ENCODE measurements at places on chromosomes 13 and 19.

GRCh38 chr13:106466691-106467426 is 68.6 kb downstream of the EFNB2 start:
- DNase-seq = no peak

DNA sequence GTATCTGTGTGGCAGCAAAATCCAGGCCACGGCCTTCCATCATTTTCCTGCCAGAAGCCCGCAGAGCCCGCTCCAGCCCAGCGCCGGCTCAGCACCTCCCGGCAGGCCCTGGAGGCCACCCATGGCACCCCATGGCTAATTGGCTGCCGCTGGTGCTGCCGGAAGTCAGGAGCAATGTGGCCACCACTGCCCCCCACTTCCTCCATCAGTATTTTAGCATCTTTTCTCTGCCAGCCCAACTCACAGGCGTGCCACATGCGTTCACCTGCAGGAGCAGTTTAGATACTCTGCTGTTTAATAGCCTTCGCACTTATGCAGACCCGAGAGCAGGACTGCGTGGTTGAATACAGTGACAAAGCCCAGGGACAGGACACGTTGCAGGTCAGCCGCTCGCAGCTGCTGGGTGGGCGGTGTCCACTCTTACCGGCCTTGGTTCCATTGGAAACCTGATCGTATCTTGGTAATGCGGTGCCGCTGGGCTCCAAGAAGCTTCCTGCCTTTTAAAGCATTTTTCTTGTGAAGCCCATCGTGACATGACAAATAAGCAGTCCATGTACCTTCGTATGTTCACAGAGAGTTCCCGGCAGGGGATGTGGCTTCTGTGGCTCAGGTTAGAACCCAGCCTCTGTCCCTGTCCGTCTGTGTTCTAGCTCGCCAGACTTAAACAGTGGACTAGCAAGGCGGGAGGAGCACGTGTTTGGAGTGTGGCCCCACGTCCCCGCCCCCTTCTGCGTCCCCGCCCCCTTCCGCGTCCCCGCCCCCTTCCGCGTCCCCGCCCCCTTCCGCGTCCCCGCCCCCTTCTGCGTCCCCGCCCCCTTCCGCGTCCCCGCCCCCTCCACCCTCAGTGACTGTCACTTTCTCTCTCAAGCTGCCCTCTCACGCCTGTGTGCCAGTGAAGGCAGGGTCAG is 162.0 kb upstream of the SOX1 start:
- DNase-seq = no peak

- DNase-seq = no peak
Observed at GRCh38 chr19:15045506-15045905, 3.8 kb upstream of the CASP14 start.

DNA sequence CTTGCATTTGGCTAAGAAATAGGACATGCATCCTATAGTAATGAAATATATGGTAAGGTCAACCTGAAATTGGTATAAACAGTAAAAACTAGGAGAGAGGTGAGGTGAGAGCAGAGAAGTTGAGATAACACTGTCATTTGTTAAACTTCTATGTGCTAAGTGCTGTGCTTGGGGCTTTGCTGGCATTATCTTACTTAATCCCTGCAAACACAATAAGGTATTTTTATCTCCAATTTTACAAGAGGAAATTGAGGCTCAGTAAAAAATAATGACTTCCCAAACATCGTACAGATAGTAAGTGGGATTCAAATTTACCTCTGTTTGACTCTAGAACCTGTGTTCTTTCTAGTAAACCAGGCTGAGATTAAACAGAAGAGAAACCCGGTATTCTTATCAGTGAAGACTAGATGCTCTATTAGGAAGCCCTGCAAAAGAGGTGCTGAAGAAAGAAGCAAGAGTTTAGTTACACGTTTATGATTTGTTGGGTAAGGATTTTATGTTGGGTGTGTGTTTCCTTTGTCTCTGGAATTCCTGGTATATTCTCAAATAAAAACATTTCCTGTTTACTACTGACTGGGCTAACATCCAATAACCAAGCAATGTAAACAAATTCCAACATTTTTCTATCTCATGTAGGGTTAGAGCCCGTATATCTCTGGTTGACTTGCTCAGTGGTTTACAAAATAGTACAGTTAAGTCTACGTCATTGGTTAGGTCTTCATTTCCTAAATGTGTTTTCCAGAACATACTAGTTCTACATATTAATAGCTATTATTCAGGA is 137.3 kb upstream of the FNDC3A start:
- peak; percentile 16 for DNase-seq

GRCh38 chr13:95411428-95412040 is 110.3 kb upstream of the ABCC4 start:
- DNase-seq = no peak

DNA sequence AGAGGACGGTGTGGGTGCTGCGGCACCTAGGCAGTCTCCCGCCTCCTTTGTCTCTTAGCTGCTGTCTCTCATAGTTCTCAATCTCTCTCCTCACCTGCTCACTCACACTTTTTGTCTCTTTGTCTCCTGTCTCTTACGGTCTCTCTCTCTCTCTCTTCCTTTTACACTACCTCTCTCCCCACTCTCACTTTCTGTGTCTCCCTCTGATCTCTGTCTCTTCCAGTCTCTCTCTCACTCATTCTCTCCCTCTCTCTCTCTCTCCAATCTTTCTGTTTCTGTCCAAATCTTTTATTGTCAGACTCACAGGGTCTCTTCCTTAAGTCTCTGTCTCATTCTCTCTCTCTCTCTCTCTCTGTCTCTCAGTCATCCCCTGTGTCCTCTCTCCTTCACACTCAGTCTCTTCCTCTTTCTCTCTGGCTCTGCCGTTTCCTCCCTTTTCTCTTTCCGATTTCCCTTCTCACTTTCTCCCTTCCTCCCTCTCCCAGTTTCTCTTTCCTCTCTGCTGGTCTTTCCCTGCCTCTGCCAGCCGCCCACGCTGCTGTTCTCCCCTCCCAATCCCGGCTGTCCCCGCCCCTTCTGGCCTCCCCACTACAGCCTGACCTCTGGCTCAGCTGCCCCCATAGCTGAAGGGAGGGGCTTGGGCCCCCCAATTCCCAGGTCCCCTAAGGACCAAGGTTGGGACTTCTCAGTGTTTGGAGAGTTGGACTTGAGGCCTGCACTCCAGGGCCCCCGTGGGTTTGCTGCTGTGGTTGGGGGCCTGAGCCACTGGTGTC is at the start of gene PLEKHA4:
Gene PLEKHA4, minus strand, starts transcription at position 504 of the 773 bp plus-strand sequence. CDS start 997 bp downstream, outside the sequence.
- DNase-seq = no peak

GRCh38 chr13:71875823-71876222 is 8.8 kb upstream of the DACH1 start:
- no peak for DNase-seq

GRCh38 chr13:93624311-93624777 is 397.7 kb downstream of the GPC6 start:
- no peak for DNase-seq

GRCh38 chr19:19860756-19861390 is 4.8 kb upstream of the ZNF253 start:
- no peak for DNase-seq

DNA sequence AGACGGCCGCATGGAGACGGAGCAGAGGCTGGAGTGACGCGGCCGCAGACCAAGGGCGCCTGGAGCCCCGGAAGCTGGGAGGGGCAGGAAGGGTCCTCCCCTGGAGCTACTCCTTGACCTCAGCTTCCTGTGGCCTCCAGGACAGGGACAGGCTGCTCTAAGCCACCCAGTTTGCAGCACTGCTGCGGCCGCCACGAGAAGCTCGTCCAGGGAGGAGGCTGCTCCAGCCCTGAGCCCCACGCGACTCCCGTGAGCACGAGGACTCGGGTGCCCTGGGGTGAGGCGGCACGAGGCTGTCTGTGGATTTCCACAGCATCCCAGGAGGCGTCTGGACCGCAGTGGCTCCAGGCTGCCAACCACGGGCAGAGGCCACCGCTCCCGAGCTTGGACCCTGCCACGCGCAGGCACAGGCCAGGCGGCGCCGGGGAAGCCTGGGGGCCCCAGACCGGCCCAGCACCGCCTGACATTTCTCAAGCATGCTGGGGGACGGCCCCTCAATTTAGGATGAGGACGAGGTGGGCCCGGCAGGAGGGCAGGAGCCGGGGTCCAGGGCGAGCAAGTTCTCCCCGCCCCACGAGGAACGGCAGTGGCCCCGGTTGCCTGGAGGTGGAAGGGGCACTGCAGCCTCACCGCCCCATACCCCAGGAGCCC is 10.7 kb downstream of the SBNO2 start:
- no peak for DNase-seq

- no peak for DNase-seq
Observed at GRCh38 chr19:3227054-3227626, 2.7 kb downstream of the CELF5 start.

- no peak for DNase-seq
Observed at GRCh38 chr19:29211562-29212355, 1.2 kb downstream of the UQCRFS1 start.

DNA sequence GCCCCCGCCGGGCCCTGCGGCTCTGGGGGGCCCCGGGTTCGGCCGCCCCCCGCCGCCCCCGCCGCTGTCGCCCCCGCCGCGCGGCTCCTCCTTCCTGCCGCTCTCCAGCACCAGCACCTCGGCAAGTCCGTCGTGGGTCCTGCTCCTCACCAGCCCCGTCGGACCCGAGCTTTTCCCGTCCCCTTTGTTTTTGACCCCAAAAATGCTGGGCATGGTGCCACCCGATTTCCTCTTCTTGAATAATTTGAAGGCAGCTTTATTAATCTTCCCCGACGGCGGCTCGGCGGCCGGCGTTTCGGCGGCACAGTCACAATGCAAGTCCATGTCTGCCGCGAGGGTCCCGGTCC is 945 bp downstream of the AMER2 start:
- no peak for DNase-seq

DNA sequence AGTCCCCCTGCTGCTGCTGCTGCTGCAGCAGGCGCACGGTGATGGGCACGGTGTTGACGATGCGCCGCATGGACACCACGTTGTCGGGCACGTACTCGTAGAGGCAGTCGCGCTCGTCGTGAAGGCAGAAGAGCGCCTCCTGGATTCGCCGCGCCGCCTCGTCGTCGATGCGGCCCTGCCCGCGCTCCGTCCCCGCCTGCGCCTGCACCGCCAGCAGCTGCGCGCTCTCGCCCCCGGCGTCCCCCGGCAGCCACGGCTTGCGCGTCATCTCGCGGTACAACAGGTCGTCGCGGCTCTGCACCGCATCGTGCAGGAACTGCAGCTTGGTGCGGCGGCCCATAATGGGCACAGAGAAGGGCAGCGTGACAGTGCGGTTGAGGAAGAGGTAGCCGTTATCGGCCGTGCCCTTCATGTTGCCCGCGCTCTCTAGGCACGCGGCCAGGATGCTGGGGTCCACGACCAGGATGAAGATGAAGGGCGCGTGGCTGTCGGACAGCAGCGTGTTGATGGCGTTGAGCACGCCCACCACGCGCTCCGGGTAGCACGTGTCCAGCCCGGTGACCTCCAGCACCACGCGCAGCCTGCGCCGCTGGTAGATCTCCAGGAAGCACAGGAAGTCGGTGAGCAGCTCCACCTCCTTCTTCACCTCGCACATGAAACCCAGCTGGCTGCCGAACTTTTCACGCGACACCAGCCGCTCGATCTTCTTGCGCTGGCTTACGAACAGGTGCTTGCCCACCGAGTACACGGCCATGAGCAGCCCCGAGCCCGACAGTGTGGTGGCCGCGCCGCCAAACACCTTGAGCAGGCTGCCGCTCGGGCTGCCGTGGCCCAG is 8.1 kb downstream of the NKPD1 start:
- DNase-seq = peak; percentile 23

- DNase-seq = no peak
Observed at GRCh38 chr13:37257051-37257450, 151.6 kb upstream of the CSNK1A1L start.

DNA sequence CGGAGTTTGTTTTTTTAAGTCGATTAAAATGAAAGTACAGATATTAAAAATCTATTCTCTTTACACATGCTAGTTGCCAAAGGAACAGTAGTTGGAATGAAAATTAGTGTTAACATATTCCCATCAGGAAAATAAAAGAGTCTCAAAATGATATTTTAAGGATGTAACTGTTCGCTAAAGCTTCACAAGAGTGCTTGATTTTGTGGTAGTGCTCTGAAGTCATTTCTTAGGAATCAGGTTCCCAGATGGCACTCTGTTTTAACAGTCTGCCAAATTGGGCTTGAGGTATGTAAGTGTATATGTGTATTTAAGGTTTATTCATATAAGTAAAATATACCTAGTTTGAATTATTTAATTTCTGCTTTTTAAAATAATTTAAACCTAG is 128.8 kb downstream of the LMO7 start:
- DNase-seq = no peak

GRCh38 chr13:46594374-46595078 is 41.6 kb downstream of the LRCH1 start:
- no peak for DNase-seq

DNA sequence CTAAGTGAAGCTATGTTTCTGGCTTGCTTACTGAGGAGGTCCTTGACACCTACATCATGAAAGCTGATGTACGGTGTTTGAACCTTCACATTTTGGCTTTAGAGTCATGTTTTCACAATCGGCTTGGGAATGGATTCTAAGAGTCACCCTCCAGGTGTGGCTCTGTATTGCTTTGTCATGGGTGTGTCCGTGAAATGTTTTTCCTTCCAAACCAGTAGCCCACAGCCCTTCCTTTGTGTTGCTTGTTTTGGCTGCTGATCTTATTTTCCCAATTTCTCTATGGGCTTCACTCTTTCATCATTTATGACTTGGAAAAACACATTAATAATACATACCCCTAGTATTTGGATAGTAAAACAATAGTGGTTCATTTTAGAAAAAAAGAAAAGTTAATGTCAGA is 240.6 kb downstream of the GGACT start:
- DNase-seq = peak; percentile 52

DNA sequence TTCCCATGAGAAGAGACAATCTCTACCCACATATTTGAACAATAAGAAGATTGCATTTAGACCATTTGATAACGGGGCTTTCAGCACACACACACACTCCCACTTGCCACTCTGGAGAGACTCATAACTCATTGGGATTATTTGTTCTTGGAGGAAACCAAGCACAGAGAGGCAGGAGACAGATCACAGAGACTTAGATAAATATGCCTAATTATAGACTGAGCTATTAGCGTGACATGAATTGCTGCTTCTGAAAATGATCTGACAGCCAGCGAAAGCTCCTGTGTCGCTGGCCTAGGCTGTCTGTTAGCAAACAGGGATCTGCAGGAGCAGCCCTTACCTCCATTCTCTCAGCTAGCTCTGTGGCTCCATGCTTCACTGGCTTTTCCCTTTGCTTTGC is 111.4 kb downstream of the CCNA1 start:
- peak; percentile 78 for DNase-seq

- no peak for DNase-seq
Observed at GRCh38 chr19:1189419-1189818, 15.4 kb upstream of the SBNO2 start.

DNA sequence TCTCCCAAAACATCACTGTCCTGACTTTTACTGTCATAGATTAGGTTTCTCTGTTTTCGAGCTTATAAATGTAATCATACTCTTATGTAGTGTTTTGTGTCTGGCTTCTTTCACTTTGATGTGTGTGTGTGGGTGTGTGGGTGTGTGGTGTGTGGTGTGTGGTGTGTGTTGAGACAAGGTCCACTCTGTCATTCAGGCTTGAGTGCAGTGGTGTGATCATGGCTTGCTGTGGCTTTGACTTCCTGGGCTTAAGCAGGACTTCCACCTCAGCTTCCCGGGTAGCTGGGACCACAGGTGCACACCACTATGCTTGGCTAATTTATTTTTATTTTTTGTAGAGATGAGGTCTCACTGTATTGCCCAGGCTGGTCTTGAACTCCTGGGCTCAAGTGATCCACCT is 59.6 kb downstream of the PDS5B start:
- no peak for DNase-seq
